GM20000 (cell line): ENCODE measurements at places on chromosomes 2 and 18.

DNA sequence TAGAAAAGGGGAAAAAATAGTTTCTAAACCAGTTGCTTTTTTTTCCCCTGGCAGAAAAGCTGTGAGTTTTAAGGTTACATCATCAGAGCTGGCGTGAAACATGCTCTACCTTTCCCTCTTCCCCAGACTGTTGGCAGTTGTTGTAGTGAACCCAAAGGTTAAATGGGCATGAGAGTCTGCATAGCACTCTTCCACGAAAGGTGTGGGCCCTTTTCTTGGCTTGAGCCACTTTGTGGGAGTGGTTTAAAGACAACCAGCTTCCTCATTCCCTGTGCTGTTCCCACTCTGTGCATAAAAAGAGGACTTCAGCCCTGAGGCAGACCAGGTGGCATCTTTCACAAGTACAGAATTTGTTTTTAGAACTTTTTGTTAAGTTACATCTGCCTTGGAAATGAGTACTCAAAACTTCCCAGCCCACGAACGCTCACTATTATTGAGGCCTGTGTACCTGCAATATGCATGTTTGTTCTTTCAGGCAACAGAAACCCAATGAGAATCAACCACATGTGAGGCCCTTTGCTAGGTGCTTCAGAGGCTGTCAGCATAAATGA is 243.8 kb downstream of the BABAM2 start:
- no peak for DNase-seq

DNA sequence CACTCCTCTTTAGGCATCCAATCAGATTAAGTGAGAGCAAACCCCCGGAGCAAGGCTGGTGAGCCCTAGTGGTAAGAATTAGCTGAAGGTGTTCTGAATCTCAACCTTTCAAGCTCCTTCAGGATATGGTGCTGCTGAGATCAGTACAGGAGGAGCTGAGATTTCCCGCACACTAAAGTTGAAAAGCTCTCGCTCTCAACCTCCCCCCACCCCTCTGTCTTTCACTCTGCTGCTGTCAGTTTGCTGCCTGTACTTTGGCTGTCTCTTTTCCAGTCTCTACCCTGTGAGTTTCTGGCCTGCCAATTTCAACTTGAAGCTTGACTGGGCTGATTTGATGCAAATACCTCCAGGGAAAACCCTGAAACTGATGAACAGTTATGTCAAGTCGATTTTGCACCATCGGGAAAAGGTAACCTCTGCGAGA is 15.7 kb downstream of the ZEB2 start:
- DNase-seq, result no peak

- no peak for DNase-seq
These were observed 186.3 kb downstream of the MYCN start for GRCh38 chr2:16126517-16127275.

- no peak for DNase-seq
These were observed 134.3 kb upstream of the DSEL start for GRCh38 chr18:67650686-67651385.

DNA sequence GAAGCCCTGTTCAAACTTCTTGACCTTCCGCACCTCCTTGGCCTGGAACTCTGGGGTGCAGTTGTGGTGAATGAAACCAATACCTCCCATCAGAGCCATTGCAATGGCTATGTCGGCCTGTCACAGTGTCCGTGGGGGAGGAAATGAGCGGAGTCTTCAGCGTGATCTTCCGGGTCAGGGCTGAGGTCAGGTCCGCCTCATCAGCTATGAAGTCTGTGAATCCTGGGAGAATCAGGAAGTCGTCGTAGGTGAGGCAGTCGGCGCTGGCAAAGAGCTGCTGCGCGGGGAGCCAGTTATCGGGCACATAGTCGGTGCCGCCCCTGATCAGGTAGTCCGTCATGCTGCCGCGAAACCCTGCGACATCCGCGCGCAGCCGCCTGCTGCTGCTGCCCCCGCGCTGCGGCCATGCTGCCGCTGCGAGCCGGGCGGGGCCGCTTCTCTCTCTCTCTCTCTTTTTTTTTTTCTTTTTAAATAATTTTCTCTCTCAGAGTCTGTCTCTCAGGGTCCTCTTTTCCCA is 154.1 kb upstream of the ZSWIM2 start:
- no peak for DNase-seq

DNA sequence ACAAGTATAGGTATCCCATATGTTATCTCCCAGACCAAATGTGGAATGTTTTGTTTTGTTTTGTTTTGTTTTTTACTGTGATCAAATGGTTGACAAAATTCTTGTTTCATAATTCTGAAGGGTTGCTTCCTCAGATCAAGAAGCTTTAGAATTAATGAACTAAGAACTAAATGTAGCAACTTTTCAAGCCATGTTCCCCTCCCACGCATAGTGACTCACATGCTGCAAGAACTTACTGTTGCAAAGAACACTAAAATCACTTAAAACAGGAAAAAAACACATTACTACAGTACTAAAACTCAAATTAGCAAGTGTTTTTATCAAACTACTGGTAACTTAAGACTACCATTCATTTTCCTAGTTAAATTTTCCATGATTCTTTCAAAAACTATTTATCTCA is 30.6 kb downstream of the HNRNPLL start:
- DNase-seq, result no peak

DNA sequence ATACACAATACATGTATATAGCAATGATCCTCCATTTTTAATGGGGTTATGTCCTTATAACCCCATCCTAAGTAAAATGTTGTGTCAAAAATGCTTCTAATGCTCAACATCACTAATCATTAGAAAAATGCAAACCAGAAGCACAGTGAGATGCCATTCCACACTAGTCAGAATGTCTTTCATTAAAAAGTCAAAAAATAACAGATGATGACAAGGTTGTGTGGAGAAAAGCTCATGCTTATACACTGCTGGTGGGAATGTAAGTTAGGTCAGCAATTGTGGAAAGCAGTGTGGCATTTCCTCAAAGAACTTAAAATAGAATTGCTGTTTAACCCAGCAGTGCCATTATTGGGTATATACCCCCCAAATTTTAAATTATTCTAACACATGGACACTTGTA is 654.9 kb upstream of the CNTNAP5 start:
- no peak for DNase-seq

DNA sequence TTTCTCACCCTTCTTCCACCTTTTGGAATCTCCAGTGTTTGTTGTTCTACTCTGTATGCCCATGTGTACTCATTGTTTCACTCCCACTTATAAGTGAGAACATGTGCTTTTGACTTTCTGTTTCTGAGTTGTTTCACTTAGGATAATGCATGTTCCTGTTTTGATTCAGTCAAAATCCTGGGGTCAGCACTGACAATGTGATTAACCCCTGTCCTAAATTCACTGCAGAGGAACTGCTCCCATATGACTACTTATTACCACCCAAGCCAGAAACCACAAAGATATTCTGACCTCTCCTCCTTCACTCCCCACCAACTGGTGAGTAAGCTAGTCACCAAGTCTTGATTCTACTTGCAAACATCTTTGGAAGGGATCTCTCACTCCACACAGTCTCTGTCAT is 251.4 kb upstream of the TCF4 start:
- no peak for DNase-seq

DNA sequence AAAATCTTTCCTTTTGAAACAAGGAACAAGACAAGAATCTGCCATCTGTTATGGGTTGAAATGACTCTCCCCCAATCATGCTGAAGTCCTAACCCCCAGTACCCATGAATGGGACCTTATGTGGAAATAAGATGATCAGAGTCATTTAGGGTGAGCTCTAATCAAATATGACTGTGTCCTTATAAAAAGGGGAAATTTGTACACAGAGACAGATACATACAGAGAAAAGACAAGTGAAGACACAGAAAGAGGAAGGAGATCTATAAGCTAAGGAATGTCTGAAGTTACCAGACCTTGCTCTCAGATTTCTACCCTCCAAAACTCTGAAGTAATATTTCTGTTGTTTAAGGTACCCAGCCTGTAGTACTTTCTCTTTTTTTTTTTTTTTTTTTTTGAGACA is 15.7 kb downstream of the TGFBRAP1 start:
- DNase-seq, result no peak
